ENCODE measurements at places on chromosomes 13 and 19.

GRCh38 chr19:5063873-5064645, 95.1 kb downstream of the KDM4B start:
- DNase-seq, result no peak

GRCh38 chr19:40149501-40149900, 41.7 kb upstream of the MAP3K10 start:
- DNase-seq, result no peak

GRCh38 chr13:114100446-114101357, 31.7 kb downstream of the RASA3 start:
- DNase-seq, result no peak

GRCh38 chr13:114130131-114130836, 2.1 kb downstream of the RASA3 start:
- no peak for DNase-seq

DNA sequence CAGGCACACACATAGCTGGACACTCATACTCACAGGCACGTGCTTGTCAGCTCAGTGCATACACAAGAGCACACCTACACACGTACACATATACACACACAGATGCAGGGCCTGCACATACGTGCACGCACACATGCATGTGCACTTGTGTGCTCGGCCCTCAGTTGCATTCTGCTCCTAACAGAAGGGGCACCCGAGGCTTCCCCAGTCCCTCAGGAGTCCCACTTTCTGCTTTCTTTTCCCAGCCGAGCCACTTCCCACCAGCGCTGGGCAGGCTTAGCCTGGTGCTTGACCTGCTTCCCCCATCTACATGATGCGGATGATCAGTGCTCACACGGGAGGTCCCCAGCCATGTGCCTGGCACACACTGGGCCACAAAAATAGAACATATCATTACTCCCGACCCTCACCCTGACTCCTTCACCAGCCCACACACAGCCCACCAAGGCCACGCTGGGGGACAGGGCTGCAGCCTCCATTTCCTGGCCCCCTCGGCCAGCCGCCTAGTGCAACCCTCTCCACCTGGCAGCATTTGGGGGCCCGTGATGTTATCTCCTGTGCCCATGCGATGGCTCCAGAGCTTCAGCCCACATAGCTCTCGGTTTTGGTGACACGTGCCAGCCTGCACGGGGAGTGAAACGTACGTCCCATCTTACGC, 125.2 kb upstream of the SPACA7 start:
- no peak for DNase-seq

DNA sequence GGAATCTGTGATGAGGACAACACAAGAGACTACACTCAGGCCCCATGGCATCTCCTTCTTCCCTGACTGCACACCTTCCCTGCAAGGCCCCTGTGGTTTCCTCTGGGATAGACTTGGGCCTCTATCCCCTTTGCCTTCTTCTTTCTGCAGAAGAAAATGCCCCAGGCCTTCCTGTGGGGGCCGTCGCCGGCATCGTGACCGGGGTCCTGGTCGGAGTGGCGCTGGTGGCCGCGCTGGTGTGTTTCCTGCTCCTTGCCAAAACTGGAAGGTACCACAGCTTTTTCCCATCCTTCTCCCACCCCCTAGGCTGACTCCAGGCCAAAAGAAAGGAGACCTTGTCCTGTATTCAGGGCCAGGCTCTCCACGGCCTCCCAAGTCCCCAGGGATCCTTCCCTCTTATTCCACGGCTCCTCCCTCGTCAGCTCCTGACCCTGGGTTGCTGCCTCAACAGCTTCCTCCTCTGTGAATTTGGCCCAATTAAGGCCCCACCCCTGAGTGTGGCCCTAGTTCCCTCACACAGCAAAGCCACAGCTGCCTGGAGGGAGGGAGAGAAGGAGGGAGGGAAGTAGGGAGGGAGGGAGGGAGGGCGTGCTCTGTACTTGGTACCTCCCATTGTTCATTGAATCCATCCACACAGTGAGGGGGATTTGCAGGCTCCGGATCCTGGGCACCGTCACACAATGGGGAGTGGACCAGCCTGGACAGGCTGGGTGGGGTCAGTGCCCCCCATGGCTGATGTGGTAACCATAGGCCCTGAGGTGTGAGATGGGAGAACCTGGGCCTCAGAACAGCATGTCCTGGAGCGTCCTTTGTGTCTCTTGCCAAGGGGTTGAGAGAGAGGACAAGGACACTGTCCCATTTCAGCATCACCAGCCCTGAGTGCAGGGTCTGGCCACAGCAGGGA, 12.5 kb downstream of the CEACAM3 start:
- DNase-seq, result no peak

GRCh38 chr13:114082849-114083645, 49.4 kb downstream of the RASA3 start:
- DNase-seq, result no peak

DNA sequence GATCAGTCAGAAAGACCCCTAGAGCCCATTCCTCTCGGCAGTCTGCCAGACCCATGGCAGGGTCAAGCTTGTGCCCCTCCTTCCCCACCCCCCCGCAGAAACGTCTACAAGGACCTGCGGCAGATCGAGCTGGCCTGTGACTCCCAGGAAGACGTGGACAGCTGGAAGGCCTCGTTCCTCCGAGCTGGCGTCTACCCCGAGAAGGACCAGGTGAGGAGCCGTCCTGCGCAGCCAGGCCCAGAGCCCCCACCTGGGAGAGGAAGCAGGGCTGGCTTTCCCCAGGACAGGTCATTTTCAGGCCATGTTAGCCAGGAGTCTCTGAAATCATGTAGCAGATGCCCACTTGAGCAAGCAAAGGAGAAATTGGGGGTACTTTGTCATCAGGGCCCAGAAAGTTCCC, 12.3 kb downstream of the TMED1 start:
- no peak for DNase-seq

- no peak for DNase-seq
These were observed 239.1 kb downstream of the KLF12 start for GRCh38 chr13:73894995-73895571.

DNA sequence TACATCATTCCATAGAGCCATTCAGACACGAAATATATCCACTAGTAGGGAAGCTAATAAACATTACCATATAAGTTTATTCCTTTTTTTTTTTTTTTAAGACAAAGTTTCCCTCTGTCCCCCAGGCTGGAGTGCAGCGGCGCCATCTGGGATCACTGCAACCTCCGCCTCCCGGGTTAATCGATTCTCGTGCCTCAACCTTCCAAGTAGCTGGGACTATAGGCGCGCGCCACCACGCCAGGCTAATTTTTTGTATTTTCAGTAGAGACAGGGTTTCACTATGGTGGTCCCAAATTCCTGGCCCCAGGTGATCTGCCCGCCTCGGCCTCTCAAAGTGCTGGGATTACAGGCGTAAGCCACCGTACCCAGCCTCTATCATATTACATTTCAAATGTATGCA, 612 bp upstream of the ZNF154 start:
- no peak for DNase-seq

DNA sequence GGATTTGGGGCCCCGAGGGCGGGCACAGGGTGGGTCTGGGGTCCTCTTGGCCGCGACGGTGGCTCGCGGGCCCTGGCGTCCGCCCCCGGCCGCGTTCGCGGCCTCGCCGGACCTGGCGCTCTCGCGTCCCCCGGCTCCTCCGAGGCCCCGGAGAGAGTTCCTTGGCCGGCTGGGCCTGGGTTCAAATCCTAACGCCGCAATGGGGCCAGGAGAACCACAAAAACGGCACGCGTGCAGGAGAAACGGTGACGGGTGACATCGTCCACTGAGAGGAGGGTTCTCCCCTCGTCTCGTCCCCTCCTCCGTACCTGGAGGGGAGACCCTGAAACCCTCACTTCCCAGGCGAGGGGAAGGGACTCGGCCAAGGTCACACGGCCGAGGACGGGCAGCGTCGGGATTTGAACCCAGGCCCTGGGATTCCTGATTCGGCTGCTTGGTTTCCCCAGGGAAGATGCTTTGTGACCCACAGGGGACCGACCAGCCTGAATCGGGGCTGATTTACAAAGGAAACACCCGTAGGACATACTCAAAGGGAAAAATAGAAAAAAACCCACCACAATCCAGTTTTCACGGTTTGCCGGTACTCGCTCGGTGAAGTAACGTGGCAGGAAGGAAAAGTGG, 624 bp downstream of the SAFB start:
- no peak for DNase-seq

DNA sequence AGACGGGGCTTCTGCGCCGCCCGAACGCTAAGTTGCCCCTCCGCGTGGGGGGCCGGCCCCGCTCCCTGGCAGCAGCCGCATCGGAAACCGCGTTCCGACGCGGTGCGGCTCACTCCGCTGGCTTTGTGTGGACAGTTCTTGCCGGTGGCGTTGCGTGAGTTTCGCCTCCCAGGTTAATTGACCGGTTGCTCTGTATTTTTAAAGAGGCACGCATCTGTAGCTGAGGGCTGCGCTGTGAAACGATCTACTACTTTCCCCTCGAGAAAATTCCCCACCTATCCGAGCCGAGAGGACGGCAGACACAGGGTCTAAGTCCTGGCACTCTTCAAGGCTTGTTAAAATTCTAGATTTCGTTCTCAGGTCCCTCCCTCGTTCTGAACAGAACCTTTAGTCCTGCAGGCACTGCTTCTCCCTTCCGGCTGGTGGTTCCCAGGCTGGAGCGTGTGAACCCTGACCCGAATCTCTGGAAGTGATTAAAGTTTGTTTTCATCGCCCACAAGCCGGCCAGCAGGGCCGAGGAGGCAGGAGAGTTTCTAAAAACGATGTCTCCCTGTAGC, 933 bp downstream of the ARHGEF7 start:
- no peak for DNase-seq

- DNase-seq, result no peak
These were observed 16.2 kb upstream of the OBI1 start for GRCh38 chr13:78675112-78675511.

DNA sequence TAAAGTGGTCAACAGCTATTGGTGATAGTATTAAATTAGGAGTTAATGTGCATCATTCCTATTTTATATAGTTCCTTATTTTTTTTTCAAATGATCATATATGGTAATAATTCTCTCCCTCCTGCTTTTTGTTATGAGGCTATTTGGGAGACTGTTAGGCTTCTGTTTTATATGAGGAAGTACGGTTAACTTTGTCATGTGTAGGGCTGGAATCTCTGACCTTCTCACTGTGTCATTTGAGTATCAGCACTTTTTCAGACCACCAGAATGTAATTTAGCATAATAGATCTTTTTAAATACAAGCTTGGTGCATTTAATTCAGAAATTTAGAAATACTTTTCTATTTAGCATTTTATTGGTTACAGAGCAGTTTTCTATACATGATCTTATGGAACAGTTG, 7.7 kb downstream of the DGKH start:
- DNase-seq, result peak; percentile 27

GRCh38 chr19:46365561-46365960, 18.7 kb downstream of the PPP5C start:
- no peak for DNase-seq

- no peak for DNase-seq
These were observed 13.6 kb downstream of the CCNA1 start for GRCh38 chr13:36445891-36446351.

GRCh38 chr19:48424694-48425219, 21.0 kb upstream of the GRWD1 start:
- DNase-seq, result peak; percentile 30

GRCh38 chr13:32802159-32802558, 214.1 kb upstream of the KL start:
- DNase-seq, result no peak
